ENCODE measurements at places on chromosomes 1 and 21.

DNA sequence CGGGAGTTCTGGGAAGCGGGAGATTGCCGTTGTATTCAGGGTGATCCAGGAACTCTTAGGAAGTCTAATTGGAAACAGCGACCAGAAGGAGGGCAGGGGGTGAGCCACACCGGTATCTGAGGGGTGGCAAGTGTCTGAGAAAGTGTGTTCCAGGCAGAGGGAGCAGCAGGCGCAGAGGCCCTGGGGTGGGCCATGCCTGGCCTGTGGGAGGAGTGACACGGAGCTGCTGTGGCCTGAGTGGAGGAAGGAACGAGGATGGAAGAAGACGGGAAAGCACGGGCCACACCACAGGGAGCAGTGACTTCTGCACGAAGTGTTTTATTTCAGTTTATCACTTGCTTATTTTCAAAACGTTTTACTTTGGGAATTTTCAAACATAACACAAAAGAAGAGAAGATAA lies 11.3 kb downstream of the PER3 start:
- DNase-seq = no peak

DNA sequence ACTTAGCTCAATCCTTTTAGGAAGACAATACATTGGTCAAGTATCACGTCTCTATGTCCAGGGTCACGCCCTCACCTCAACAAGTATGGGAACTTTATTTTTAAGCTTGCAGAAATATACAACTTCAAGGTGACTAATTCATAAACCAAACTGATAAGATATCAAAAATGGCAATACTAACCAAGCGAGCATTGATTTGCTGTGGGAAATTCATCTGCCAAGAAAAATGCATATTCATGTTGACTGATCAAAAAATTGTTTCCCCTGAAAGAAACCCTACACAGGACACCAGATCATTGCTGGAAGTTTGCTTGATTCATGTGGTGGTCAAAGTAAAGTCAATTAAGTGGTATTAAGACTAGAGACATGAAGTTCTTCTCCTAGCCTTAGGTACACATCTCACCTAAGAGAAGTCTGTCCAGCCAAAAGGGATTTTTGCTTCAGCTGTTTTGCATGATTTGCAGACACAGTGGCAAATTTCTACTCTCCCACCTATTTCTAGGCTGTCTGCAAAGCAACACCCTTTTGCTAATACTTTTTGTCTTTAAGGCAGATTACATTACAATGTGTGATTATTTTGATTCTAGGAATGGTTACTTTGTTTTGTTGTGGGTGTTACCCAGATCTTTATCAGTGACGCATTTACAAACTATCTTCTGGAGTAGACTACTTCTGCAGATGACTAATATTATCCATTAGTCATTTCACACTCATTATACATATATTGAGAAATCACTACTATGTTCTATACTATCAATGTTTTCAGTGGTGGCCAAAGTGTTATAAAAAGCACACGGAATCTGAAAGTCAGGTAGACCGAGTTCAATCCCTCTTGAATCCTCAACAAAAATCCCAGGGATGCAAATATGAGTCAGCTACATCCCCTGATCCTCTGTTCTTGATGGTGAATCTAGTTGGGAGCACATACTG lies 12.4 kb downstream of the SAMSN1 start:
- DNase-seq = no peak

DNA sequence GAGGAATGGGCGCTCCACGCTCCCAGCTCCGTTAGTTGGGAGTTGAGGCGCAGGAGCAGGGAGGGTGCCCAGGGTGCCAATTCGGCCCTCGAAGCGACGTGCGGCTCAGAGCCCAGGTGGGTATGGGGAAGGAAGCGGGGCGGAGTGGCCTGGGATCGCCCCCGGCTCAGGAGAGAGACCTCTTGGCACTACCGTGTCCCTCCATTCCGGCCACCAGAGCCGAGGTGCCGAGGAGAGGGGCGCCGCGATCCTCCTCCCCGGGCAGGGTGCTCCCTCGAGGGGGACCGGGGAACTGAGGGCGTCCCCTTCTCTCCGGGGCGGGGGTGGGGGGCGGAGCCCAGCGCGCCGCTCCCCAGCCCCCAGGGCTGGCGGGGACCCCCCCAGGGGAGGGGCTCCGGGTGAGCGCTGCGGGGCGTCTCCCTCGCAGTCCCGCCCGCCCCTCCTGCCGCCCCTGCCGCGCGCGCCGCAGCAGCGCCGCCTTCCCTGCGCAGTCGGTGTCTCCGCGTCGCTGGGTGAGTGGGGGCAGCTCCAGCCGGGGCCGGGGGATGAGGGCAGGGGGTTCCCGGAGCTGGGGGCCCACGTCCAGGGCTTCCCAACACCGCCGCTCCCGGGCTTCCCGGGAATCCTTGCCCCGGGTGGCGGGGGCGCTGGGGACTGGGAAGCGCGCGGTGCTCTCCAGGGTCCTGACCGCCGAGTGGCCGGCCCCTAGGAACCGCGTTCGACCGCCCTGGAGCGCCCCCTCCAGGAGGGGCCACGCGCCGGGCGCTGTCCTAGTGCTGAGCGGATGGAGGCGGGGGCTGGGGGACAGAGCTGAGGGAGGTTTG lies at the start of gene HPCA:
TSS of gene HPCA (plus strand) at position 488 of the 824 bp plus-strand sequence. CDS start 2,408 bp downstream, outside the sequence.
- DNase-seq = no peak

GRCh38 chr1:100713626-100714025 lies 5.9 kb upstream of the VCAM1 start:
- no peak for DNase-seq

- no peak for DNase-seq
Observed at GRCh38 chr1:229034342-229034741, 236.6 kb upstream of the RAB4A start.

DNA sequence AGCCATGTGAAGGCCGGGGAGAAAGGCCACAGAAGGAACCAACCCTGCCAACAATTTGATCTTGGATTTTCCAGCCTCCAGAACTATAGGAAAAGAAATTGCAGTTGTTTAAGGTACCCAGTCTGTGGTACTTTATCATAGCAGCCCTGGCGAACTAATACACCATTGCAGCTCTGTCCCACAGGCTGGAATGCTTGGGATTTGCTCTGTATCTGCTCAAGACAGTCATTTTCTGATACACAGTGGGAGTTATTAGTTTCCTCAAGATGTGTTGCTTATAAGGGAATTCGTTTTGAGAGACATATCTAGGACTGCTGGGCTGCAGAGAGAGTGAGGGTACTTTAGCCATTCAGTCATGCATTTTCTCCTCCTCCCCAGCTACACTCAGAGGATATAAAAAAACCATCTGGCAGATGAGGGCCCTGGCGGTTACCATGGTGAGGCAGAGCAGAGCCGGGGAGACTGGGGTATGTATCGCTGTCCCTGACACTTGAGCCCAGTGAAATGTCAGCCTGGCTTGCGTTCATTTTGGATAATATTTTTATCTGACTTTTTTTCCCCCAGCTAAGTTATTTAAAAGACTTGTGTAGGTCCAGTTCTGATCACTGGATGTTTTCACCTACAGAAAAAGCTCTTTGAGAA lies 104.6 kb downstream of the DIRAS3 start:
- DNase-seq = no peak

- DNase-seq = no peak
Observed at GRCh38 chr1:94636624-94637023, 95.1 kb upstream of the F3 start.

GRCh38 chr1:241356187-241356518 lies 852 bp downstream of the RGS7 start:
- no peak for DNase-seq

- DNase-seq = no peak
Observed at GRCh38 chr1:226566234-226566633, 17.7 kb downstream of the STUM start.

- DNase-seq = no peak
Observed at GRCh38 chr1:18109756-18110597, 2.4 kb downstream of the IGSF21 start.

DNA sequence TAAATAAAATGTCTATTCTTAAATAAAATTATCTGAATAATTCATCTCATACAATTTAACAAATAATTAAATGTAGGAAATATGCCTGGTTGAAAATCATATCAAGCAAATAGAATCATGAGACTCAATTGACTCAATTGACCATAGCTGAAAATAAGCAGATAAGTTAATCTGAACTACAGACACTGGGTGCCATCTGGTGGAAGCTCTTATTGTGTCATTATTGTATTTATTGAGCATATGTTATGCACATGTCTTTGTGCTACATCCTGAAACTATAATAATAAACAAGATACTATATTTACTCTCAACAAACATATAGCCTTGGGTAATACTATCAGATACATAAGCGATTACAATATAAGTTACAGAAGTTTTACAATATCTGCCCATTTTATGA lies 41.0 kb downstream of the BRINP3 start:
- no peak for DNase-seq

- no peak for DNase-seq
Observed at GRCh38 chr1:163650624-163651023, 328.9 kb downstream of the NUF2 start.

DNA sequence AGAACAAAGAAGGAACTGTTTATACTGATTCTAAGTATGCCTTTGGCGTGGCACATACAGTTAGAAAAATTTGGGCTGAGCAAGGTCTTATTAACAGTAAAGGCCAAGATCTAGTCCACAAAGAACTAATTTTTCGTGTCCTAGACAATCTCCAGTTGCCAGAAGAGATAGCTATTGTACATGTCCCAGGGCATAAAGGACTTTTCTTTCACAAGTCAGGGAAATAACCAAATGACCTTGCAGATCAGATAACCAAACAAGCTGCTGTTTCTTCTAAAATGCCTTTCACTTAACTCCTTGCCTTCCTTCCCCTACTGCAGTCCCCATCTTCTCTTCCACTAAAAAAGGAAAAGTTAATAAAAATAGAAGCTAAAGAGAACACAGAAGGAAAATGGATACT lies 4.0 kb downstream of the TEX50 start:
- DNase-seq = no peak

DNA sequence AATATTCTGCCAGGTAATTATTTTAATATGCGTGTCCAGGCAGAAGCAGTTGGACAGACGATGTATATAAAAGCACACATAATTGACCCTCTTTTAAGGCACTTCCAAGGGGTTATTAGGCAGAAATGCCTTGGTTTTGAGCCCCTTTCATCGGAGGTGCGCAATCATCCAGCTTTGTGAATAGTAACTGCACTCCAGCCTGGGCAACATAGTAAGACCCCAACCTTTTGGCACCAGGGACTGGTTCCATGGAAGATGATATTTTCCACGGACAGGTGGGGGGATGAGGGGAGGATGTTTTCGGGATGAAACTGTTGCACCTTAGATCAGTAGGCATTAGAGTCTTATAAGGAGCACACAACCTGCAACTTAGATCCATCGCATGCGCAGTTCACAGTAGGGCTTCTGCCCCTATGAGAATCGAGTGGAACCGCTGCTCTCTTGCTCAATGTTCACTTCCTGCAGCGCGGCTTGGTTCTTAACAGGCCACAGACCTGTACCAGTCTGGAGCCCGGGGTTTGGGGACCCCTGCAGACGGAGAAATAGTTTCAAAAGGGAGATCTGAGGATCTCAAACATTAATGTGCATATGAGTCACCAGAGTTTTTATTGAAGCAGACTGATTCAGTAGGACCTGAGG lies 1.8 kb upstream of the MCOLN2 start:
- no peak for DNase-seq

GRCh38 chr1:112325504-112325903 lies 70.5 kb upstream of the CTTNBP2NL start:
- no peak for DNase-seq

DNA sequence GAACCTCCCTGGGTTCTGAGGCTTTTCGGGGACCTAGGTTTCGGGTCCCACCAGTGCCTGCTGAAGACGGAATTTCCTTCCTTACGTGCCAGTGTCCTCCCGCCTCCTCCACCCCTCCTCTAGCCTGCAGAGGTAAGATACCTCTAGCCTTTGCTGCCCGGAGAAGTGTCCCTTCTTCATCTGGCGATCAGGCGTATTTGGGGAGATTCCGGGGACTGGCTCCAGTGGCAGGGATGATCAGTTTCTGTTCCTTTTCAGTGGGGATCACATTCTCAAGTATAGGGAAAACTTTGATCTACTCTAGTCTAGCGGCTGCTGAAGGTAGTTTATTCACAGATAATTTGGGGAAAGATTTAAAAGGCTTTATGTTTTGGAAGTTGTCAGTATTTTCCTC lies 674 bp downstream of the CEP350 start:
- no peak for DNase-seq

DNA sequence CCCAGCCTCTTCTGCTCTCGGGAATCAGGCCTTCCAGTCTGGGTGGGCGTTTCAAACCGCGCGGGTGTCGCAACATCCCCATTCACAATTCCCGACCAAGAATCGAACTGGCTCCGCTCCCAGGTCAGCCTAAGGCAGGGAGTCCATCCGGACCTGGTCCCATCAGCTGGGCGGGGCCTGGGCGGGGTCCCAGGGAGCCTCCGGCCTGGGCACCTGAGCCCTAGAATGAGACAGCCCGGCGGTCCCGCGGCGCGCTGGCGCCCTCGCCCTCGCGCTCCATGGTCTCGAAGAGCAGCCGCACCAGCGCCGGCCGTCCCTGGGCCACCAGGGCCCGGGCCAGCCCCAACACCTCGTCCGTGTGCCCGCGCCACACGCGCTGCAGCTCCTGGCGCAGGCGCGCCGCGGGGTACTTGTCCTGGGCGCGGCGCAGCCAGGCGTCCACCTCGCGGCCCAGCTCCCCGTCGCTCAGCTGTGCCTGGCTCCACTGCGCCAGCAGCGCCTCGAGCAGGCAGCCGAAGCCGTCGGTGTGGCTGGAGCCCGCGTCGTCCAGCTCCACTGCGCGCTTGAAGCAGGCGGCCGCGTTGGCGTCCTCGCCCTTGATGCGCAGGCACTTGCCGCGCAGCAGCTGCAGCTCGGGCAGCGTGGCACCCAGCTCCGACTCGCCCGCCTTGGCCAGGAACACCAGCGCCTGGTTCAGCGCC lies 16.9 kb upstream of the PARS2 start:
- DNase-seq = no peak

DNA sequence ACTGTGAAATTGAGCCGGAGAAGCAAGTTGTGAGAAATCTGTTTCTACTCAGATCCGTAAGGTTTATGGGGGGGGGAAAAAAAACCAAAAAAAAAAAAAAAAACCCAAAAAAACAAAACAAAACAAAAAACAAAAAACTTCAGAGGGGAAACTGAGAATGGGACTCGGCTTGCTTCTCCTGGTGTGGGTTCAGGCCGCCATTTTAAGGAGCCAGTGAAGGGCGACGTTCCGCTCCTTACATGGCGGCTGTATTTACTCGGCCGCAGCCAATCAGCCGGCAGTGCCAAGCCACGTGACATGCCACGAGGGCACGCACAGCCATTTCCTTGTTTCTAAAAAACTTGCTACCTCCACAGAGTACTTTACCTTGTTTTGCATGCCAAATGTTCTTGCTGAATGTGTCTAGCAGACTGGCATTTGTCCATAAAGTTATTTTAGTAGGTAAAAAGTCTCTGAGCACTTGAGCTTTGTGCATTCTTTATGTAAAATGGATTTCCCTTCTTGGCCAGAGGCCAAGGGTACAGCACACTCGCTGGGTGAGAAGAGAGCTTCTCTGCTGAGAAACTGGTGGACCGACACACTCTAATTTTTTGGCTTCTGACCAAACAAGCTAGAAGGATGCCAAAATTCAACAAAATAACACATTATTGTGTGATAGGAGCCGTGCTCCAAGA lies 101.8 kb downstream of the NFIA start:
- DNase-seq = peak; percentile 90

- DNase-seq = no peak
Observed at GRCh38 chr1:244599937-244600350, 53.0 kb upstream of the DESI2 start.

- no peak for DNase-seq
Observed at GRCh38 chr1:7076572-7076971, 291.3 kb downstream of the CAMTA1 start.

All from NCI-H2081 treated with DMSO at 0.1 percent for 48 hours (cell line).